ENCODE measurements at places on chromosomes 6 and 20.
A peak's percentile ranks its signal among the peaks of the same experiment; 100 is the strongest.

- no peak for DNase-seq
Observed at GRCh38 chr6:1657116-1657770, 47.5 kb downstream of the FOXC1 start.

- peak; percentile 9 for DNase-seq
Observed at GRCh38 chr20:63087872-63088680, 81.3 kb upstream of the BHLHE23 start.

DNA sequence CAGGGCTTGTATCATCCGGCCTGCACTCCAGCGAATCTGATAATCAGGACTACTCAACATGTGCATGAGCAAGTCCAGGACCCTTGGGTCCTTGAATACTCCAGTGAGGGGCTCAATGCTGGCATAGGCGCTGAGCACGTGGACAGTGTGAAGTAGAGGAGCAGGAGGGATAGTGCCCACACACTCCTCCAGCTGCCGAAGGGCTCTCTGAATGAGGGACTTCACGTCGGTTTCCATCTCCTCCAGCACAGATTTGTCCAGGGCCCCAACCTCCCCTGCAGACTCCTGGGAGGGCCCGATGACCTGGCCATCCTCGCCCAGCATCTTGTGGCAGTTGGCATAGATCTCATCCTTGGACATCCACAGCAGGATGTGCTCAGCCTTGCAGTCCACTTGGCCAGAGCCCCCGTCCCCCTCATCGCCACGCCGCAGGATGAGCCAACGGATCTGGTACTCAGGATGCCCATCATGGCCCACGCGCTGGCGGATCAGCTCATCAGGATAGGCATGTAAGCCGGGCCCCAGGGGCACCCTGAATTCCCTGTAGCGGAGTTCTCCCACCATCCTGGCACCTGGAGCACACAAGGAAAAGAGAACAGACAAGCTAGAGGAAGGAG lies 1.3 kb downstream of the CUL7 start:
- no peak for DNase-seq

GRCh38 chr6:4021854-4022695 lies 56.9 kb downstream of the FAM217A start:
- no peak for DNase-seq

DNA sequence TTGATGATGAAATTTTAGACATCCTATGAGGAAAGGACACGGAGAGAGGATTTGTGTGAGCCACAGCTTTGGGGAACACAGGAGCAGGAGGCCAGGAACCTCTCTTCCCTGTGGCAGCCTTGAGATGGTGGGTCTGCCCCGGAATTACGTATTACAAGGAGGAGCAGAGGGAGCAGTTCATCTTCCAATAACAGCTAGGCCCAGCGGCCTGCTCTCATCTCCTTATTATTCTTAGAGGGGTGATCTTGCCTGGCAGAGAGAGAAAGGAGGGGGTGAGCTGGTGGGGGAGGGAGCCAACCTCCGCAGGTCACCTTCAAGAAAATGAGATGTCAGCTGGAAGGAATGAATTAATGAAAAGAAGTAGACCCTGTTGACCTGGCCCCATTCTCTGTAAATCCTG lies 305.8 kb downstream of the LRFN2 start:
- no peak for DNase-seq

GRCh38 chr6:111030008-111031007 lies 48.5 kb downstream of the RPF2 start:
- DNase-seq, result no peak

GRCh38 chr20:14761903-14762302 lies 424.5 kb upstream of the FLRT3 start:
- DNase-seq, result no peak

GRCh38 chr6:25619217-25619616 lies 32.8 kb upstream of the SCGN start:
- no peak for DNase-seq

GRCh38 chr20:5863040-5863833 lies 87.1 kb downstream of the TRMT6 start:
- DNase-seq, result no peak

DNA sequence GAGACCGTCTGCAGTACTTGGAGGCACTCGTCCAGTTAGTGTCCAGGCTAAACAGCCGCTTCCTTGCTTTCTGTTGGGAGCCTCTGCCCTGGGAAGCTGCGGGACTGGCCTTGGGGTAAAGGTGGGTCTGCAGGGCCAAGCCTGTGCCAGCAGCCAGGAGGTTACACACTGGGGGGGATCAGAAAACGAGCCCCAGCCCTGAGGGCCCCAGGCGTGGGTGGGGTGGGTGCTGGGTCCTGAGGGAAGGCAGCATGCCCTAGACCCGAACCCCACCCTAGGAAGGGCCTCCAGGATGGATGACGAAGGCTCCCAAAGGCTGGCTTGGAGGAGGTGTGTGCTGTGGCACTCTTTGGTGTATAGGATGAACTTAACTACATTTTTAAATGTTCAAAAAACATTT lies 335.2 kb downstream of the ZFAND3 start:
- peak; percentile 9 for DNase-seq

DNA sequence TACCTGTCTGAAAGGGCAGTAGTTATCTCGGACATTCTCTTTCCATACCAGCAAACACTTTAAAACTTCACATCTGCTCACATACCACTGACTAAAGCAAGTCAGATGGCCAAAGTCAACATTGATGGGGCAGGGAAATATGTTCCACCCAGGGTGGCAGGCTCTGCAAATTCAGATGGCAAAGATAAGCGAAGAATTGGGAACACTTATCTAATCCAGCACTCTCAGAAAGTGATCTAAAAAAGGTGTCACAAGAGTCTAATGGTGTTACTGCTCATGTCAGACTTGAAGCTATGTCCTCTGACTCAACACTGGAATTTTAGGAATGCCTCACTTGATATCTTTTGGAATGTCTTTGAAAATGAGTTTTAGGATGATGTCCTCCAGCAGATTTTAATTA lies 1086.2 kb downstream of the KIF16B start:
- no peak for DNase-seq

- DNase-seq, result no peak
Observed at GRCh38 chr6:36760685-36761435, 63.2 kb downstream of the RAB44 start.

DNA sequence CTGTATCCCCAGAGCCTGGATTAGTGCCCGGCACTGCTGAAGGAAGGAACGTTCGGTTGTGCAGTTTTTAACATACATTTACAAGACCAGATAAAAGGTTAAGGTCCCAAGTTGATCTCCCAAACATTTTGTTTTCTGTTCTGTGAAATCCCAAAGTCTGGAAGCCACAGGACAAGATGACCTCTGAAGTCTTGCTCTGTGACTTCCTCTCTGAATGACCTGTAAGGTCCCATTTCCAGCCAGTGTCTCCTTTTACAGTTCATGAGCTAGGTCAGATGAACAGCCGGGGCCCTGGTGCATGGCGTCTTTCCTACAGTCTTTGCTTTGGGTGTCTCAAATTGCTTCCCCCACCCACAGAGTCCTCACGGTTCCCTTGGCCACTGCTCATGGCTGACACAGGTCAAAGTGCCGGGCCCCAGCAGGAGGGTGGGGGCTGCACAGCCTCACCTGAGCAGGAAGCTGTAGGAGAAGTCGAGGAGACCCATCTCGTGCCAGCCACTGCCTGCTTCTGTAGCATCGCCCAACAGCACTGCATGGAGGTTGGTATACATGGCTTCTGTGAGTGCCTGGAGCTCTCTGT lies 24.0 kb downstream of the PTGIS start:
- no peak for DNase-seq

DNA sequence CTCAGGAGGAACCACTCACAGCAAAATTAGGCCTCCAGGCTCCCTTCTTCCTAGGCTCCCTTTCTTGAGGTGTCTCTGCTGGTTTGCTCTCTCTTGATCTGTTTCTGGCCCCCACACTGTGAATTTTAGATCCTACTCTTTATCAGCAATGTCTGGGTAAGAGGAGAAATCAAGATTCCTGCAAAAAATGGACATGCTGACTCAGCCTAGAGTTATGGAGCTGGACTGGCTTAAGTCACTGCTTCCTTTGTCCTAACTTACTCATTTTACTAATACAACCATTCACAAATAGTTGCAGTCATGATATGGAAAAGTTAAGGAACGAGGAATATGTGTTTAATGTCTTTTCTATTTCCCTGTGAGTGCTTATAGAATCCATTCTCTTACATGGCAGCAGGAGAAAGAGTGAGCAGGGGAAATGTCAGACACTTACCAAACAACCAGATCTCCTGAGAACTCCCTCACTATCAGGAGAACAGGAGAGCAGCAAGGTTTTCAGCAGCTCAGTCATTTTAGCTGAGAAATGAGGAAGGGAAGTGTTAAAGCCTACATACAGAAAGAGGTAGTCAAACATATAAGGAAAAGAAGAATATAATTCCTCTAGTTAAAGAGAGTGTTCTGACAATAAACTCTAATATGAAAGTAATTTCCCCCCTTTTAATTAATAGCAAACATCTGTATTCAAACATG lies 160.8 kb downstream of the PDE7B start:
- no peak for DNase-seq

- DNase-seq, result no peak
Observed at GRCh38 chr20:15339264-15339663, 1001.9 kb upstream of the FLRT3 start.

- no peak for DNase-seq
Observed at GRCh38 chr6:108323710-108324466, 29.0 kb downstream of the AFG1L start.

GRCh38 chr6:15930207-15930606 lies 198.7 kb upstream of the MYLIP start:
- no peak for DNase-seq

DNA sequence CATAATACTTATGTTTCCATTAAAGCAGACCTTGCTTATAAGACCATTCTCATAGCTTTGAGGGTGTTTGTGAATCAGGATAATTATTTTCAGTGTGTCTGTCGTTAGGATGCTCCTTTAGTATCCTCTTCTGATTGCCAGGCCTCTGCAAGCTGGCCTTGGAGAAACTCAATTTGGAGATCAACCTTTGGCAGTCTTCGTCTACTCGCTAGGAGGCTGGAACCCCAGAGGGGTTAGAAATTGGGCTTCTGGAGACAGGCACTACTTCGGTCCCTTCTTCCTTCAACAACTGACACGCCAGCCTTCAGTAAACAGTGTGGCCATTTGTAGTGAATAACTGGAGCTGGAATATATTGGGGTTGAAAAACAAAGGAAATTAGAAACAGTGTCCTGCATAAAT lies 100.8 kb upstream of the CITED2 start:
- DNase-seq, result no peak

DNA sequence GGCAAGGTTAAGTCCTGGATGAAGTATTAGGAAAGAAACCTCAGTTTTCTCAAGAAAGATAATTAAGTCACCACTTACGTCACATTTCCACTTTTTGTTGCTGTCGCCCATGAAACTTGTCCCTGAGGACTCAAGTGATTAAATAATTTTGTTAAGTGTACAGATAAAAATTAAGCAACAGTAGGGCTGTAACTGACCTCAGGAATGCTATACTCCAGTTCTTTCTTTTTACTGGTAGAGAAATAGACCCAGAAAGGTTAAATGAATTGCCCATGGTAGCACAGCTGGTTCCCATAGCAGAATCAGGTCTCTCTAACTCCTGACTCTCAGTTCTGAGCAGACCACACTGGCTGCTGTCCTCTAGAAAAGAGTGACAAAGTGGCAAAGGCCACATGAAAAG lies 54.5 kb downstream of the CLIC5 start:
- DNase-seq, result no peak
